Stimulated activated naive CD8-positive, alpha-beta T cell treated with anti-CD3 and anti-CD28 coated beads, Interleukin-15, Interleukin-2, amounts not matched to agents 100 U/mL and 50 U/mL, for 24 hours (primary cell): ENCODE measurements at places on chromosomes 13 and 19.

- no peak for DNase-seq
Observed at GRCh38 chr13:40143106-40143505, 487.6 kb downstream of the COG6 start.

GRCh38 chr19:32372726-32373517 lies 27.5 kb downstream of the ZNF507 start:
- DNase-seq, result no peak

DNA sequence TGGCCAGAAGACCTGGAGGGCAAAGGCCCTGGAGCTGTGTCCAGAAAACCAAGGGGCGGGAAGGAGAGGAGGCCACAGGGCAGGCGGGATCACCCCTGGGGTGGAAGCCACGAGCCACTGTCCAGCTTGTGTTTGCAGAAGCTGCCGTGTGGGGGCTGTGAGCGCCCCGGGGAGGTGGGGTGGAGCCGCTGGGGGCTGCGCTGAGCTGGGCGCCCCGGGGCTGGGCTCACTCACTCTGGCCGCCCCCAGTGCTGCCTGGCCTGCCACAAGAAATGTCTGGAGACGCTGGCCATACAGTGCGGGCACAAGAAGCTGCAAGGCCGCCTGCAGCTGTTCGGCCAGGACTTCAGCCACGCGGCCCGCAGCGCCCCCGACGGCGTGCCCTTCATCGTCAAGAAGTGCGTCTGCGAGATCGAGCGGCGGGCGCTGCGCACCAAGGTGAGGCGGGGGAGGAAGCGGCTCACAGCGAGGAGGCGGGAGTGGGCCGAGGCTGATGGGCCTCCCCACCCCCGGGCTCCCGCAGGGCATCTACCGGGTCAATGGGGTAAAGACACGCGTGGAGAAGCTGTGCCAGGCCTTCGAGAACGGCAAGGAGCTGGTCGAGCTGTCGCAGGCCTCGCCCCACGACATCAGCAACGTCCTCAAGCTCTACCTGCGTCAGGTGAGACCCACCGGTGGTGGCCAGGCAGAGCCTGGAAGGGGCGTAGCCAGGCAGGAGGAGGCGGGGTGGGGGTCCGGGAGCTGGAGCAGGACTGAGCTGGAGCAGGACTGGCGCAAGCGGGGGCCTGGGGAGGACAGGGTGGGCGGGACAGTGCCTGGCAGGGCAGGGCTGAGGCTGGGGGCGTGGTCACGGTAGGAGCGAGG lies 13.6 kb downstream of the POLR2E start:
- DNase-seq, result no peak

- DNase-seq, result no peak
Observed at GRCh38 chr13:22765547-22765946, 415.2 kb upstream of the SGCG start.

DNA sequence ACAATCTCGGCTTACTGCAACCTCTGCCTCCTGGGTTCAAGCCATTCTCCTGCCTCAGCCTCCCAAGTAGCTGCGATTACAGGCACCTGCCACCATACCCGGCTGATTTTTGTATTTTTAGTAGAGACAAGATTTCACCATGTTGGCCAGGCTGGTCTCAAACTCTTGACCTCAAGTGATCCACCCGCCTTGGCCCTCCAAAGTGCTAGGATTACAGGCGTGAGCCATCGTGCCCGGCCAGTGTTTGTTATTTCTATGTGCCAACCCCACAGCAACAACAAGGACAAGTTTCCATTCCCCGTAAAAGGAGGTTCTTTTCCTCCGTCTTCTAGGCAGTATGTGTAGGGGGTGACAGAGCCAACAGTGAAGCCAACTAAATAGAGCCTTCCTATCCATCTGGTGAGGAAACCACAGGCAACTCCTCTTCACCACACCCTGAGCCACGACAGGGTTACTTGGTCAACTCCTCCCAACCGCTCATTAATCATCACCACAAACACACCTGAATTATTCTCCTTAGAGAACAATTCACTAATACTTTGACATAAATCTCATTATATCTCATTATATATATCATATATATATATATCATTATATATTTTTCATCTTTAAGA lies 25.5 kb downstream of the FOXO1 start:
- no peak for DNase-seq

DNA sequence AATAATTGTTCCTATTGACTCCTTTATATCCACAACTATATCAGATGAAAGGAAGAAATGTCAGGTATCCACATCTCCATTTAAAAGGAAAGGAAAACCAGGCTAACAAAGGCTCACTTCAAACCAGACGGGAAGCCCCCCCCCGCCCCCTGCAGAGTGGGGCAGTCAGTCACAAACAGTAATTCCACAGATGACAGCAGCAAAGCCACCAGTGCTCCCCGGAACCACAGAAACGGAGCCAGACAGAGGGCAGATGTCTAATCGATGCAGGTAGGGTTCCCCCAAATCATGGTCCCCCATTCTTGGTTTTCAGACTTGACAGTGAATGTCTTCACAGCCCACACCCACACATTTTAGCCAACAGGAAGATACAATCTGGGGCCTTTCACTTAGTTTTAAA lies 100.8 kb downstream of the STK24 start:
- DNase-seq, result peak; percentile 66

- DNase-seq, result no peak
Observed at GRCh38 chr19:7251494-7251893, 42.7 kb downstream of the INSR start.

DNA sequence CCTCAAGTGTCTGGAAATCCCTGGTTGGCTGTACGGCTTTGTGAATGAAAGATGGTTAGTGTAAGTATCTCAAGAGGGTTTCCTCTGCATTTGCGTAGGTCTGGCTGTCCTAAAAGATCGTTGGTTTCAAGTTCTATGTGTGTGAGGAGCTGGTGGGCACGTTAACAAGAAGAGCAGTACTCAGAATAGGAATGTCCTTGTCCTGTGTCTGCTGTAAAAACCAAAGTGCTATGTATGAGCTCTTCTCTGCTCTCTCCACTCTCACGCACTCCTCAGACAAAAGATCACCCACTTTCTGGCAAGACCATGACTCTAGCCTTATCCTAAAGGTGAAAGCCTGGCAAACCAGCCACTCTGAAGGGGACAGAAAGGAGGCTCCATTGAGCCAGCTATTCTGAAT lies 39.1 kb downstream of the USP12 start:
- no peak for DNase-seq

GRCh38 chr19:12843999-12844732 lies 5.9 kb downstream of the MAST1 start:
- DNase-seq, result no peak

DNA sequence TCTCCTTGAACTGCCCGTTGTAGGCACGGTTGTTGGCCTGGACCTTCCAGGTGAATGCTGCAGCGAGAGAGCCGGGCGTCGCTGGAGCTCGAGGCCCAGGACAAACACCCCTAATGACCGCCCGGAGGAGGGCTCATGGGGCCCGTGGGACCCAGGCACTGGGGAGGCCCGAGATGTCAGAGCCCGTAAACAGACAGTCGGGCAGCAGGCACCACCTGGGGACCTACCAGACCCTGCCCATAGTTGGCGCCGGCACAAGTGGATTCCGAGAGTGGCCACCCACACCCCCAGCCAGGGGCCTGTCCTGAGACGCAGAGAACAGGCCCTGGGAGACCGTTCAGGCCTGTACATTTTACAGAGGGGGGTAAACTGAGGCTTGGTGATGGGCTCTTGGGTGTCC lies 2.4 kb downstream of the ATP8B3 start:
- DNase-seq, result no peak

- no peak for DNase-seq
Observed at GRCh38 chr19:48346191-48346590, 17.5 kb downstream of the TMEM143 start.

DNA sequence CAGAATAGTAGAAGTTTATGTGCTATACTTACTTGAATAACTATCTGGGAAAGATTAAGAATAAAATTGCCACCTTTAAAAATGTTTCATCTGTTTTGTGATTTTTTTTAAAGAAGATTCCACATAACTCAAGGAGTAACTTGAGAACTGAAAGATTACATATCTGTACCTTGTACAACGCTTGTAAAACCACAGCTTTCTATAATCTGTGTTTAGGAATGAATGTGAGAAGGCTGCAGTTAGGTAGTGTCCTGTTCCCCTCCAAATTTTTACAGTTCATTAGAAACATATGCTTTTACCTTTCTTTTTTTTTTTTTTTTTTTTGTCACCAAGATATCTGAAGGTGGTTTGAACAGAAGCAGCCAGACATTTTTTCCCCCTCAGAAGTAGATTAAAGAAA lies 312.8 kb upstream of the GPC6 start:
- DNase-seq, result no peak

GRCh38 chr13:110886870-110887596 lies 27.8 kb downstream of the ANKRD10 start:
- no peak for DNase-seq

DNA sequence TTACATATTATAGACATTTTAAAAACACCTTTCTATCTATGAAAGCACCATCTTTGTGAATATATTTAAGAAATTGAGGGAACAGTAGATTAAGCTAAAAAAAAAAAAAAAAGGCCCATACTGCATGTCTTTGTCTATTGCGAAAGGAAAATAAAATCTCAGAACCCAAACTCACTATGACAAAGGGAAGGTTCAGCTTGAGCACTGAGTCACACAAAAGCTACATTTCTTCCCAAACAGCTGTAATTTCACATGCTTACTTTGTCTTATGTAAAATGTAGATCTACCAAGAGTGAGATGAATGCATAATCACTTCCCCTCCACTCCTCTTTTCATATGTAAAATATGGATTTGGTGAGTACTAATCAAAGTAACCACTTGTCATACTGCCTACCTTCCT lies 640.1 kb upstream of the KLF12 start:
- no peak for DNase-seq

DNA sequence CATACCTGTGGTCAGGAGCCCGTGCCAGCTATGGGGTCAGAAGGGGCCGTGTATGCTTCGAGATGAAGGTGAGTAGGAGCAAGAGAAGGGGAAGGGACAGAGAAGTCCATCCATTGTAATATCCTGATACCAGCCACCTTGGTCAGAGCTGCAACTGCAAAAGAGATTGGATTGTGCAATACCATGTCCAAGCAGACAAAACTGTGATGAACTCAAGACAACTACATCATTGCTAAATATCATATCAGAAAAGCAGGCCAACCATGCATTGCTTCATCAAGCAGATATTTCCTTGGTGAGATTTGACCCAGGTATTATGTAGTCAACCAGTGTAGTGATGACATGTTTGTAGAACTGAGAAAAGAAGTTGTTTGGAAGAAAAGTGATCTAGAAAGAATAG lies 12.1 kb downstream of the HNRNPUL1 start:
- DNase-seq, result no peak

DNA sequence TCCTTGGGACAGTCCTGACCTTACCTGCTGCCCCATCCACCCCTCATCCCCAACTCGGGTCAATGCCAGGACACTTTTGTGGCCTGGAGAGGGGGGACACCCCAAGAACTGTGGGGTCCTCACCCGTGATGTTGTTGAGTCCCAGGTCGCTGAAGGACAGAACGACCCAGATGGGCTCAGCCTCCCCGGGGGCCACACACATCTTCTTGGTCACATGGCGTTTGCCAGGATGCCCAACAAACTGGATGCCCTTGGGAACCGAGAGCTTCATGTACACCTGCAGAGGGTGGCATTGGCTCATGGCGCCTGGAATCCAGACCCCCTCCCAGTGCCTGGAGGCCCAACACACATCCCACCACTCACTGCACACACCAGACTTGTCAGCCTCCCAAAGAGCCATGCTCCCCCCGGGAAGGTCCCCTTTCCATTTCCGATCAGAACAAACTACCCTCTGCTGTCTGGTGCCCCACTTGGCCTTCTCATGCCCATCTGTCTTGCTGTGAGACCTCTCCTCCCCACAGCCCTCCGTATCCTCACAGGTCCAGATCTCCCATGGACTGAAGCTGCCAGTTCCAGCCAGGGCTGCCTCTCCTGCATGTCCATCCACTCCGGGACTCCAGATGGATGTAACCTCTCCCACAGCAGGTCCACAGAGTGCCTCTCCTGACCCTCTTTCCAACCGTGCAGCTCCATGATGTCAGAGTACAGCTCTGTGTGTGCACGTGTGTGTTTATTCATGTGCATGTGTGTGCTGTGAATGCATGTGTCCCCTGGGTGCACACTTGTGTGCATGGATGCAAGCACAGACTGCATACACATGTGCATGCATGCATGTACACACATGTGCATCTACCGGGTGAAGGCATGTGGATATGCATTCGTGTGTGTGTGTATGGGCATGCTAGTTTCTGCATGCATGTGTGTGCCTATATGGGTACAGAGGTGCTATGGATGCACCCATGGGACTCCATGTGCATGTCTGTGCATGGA lies 58.4 kb downstream of the F2RL3 start:
- no peak for DNase-seq

- DNase-seq, result no peak
Observed at GRCh38 chr19:31347354-31347753, 1.9 kb downstream of the TSHZ3 start.

DNA sequence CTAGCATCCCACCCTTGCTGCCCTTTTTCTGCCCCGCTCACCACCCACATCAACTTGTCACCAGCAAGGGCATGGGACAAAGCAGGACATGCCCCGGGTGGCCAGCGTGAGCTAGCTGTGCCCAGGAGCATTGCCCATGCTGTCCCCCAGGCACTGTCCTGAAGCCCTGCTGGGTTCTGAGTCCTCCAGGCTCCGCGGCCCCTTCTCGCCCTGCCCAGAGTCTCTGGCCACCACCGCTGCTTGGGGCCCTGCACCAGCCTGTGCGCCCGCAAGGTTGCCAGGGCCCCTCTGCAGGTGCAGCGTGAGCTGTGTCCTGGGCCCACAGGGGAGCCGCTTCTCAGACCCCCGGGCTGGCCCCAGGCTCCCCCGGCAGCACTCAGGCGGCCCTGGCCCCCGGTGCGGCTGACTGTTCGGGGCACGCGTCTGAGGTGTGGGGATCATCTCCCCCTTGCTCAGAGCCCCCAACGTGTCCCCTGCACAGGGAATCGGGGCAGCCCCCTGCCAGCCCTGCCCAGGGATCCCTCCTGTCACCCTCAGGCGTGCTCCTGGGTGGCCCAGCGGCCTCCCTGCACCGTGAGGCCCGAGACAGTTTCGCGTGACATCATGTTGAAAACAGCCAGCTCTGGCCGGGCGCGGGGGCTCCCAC lies 4.1 kb downstream of the CSNK1G2 start:
- DNase-seq, result no peak

DNA sequence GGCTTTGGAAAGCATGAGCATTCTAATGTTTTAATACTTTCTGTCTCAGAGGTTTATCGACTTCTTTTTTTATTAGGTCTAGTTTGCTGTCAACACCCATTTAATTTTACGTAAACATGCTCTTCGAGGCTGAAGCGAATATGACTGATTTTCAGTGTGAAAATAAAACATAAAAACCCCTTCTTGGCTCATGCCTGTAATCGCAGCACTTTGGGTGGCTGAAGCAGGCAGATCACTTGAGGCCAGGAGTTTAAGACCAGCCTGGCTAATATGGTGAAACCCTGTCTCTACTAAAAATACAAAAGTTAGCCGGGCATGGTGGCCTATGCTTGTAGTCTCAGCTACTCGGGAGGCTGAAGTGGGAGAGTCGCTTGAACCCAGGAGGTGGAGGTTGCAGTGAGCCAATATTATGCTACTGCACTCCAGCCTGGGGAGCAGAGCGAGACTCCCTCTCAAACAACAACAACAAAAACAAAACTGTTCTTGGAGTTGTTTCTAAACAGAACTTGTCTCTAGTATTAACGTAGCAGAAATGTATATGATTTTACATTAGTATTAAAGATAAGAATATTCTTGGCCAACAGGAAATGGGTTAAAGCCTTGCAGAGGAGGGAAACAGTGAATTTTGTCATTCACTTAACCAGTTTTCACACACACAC lies 7.1 kb upstream of the IGFL3 start:
- DNase-seq, result no peak
